ENCODE measurements at places on chromosomes 3 and 15.

- no peak for DNase-seq
These were observed 1.1 kb upstream of the CFAP100 start for GRCh38 chr3:126393563-126393962.

DNA sequence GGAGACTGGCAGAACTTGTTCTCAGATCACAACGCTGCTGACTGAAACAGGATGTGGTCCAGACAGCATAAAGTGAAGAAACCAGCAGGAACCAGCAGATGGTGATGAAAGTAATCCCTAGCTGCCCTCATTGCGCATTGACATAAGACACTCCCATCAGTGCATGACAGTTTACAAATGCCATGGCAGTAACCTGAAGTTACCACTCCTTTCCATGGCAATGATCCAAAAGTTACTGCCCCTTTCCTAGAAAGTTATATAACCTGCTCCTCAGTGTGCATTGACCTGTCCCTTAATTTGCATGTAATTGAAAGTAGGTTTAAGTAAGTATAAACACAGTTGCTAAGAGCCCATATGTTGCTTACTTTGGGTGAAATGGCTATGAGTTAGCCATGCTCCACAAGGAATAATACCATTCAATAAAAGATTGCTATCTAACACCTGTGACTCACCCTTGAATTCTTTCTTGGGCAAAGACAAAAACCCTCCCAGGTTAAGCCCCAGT, 149.1 kb upstream of the CD96 start:
- no peak for DNase-seq

DNA sequence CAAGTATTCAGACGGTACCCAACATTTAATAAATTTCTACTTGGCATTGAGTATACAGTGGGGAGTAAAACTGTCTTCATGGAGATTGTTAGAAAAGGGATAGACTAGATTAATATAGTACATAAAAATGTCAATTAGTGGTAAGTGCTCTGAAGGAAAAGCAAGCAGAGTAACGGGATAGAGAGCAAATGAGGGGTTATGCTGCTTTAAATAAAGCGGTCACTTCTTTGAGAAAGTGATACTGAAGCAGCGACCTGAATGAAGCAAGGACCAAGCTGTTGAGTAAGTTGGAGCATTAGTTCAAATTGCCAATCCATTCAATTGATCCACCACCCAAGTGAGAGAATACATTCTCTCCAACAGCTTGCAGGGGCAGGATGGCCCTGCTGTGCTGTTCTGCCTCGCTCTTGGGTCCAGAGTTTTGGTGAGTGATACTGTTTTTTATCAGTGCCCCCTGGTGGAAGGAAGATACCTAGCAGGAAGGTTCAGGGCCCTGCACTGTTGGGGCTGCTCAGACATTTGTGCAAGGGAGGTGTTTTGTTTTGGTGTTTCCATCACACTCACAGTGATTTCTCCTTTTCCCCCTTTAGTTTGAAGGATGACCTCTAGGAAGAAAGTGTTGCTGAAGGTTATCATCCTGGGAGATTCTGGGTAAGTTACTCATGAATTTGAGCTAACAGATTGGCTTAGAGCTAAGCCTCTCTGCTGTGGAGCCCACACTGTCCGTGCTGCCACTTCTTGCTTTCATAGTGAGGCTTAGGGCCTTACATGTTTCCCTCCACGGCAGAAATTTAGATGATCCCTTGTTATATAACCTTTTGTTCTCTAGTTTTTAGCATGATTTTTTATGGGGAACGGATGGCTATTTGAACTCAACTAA, 69.0 kb downstream of the RAB7A start:
- peak; percentile 38 for DNase-seq

DNA sequence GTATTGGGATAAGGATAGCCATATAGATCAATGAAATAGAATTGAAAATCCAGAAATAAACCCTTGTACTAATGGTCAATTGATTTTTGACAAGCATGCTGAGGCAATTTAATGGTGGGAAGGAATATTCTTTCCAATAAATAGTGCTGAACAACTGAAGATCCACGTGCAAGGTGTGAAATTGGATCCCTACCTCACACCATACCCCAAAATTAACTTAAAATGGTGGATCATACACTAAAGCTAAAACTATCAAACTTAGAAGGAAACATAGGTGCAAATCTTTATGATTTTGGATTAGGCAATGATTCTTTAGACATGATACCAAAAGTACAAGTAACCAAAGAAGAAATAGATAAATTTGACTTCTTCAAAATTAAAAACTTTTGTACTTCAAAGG, 22.1 kb upstream of the SYNM start:
- DNase-seq, result no peak

DNA sequence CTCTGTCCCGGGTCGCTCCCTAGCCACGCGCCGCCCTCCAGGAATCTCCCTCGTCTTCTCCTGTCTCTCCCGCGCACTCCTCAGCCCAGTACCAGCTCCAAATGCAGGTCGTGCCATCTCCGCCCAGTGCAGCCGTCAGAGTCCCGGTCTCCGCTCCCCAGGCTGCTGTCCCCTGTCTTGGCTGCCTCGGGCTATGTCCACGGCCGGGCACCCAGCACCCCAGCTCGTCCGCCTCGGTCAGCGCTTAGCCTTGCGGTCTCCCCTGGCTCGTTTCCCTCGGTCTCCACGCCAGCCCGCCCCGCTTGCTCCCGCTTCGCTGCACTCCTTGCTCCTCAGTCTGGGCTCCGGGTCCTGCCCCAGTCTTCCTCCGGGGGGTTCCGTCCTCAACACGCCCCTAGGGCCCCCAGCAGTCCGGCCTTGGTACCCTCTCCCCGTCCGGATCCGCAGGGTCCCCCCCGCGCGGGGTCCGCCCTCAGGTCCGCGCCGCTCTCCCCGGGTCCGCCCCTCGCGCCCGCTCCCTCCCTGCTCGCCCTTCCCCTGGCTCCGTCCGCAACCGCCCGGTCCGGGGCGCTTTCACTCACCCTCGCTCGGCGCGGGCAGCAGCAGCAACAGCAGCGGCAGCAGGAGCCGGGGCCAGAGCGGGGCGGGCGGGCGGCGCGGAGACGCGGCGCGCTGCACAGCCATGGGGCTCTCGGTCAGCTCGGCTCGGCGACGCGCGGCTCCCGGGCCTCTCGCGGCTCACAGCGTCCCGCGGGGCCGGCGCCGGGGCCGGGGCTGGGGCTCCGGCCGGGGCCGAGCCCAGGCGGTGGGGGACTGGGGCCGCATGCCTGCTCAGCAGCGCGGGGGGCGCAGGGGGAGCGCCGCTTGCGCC, 462 bp downstream of the IGDCC3 start:
- no peak for DNase-seq

GRCh38 chr3:45870099-45870498, 16.2 kb upstream of the CCR9 start:
- no peak for DNase-seq

DNA sequence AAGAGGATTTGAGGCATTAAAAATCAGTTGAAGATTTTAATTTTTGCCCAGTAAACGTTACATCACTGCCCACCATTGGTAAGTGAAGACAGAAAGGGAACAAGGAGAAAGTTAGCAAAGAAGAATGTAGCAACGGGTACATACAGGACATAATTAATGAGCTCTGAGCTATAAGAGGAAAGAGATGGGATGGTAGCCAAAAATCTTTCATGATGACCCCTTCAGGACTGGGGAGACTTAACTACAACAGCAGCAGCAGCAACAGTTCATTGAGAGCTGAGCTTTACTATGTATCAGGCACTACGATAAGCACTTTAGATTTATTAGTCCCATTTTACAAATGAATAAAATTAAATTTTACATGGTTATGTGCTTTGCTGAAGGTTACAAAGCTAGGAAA, 18.4 kb downstream of the EMC4 start:
- no peak for DNase-seq

DNA sequence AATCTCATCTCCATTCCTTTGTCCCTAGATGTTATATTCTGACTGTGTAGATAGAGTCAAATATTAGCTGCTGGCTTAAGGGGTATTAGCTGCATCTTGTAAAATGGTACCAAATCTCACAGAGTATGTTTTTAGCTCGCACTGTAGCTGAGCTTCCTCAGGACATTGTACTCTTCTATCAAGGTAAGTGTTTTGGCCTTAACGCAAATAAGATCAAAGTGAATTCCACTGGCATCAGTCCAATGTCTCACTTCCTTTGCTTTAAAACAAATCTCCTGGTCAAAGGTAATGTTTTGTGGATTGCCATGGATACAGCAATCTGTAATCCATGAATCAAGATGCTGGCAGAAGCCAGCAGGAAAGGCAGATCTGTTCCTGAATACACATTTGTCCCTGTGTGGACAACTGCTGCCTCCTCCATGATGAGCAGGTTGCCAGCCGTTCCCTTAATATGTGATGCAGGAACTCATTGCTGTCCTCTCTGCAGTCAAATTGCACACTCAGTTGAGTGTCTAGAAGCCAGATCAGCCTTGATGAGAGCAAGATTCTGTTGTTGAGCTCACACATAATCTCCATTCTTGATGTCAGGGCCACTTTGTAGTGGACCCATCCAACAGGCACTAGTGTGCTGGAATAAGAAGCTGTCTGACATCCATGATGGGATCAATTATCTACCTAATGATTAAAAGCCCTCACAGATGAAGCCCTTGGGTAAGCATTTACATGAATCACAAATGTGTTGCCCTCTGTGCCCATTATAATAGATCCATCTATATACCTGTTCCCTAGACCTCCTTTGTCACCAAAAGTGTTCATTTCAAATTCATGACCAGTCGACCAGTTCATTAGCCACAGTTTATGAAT, 96.6 kb upstream of the AGTR1 start:
- DNase-seq, result peak; percentile 45

GRCh38 chr15:56533731-56534403, 68.9 kb upstream of the MNS1 start:
- no peak for DNase-seq

GRCh38 chr3:189070965-189071364, 100.8 kb upstream of the TPRG1 start:
- DNase-seq, result no peak

DNA sequence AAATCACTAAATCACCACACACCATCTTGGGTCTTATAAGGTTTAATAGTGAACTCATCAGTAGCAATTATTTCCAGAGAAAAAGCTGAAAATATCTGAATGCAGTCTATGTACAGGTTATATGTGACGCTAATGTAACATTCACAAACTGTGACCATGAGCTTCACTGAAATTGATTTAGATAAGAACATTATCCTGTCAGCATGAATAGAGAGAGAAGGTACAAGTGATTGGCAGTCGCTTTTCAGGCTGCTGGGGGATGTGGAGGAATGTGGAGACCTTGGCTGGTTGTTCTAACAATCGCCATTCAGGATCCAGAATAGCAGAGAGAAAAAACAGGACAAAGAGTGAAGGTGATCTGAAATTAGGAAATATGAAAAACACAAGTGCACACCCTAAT, 98.1 kb downstream of the CADPS start:
- no peak for DNase-seq

- no peak for DNase-seq
These were observed 5.0 kb downstream of the SUCNR1 start for GRCh38 chr3:151878465-151878864.

DNA sequence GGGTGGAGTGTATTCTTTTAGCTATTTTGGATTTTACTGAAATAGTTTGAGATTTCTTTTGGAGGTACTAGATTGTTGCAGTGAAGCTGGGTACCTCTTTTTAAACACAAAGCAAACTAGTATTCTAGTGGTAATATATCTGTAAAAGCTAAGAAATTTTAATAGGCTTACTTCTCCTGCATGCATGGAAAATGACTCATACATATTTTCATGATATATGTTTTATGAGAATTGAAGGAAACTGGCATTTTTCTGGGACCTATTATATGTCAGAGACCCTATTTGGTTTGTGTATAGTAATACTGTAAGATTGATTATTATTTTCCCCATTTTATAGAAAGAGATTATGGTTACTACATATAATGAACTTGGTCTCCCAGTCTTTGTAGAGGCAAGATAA, 851.0 kb downstream of the DIPK2A start:
- no peak for DNase-seq

DNA sequence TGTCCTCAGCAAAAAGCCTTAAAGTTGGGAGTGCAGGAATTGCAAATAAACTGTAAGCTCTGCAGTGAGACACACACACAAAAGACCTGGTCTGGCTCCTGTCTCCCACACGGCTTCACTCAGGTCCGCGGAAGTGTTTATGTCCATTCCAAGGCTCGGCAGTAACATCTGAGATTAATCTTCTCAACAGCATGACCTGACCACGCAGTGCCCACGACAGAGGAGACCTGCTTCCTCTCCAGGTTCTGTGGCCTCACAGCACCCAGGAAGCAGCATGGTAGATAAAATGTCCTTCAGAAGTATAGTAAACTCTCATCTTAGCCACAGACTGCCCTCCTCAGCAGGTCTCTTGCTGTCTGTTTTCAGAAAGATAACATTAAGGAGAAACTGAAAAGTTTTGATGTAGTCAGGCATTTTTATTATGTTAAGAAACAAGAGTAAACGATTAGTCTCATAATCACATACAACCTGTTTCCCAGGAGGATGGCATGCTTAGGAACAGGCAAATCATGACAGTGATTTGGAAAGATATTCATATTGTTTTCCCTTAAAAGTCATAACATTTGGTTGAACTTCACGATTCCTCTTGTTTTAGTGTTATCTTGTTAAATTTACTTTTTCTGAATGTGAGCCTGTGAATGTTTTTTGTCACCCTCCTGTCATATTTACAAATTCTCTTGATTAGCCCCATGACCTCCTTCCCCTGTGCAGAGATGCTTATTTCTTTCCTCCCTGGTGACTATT, 34.6 kb downstream of the CD200R1L start:
- DNase-seq, result no peak

DNA sequence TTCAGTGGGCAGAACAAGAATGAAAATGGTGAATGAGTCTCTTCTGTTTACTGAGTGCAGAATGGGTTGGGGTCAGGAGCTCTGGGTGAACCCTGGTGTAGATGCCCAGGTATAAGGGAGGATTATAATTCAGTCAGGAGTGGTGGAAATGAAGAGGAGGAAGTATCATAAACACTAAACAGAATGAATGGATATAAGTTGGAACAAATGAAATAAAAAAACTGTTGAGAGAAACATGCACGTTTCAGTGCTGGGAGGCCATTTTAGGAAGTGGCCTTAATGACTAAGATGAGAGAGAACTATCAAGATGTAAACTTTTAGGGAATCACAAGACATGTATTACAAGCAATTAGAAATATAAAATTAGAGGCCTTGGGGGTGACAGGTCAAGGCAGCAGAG, 32.8 kb upstream of the LEKR1 start:
- DNase-seq, result no peak

- no peak for DNase-seq
These were observed 34.0 kb downstream of the PLEKHO2 start for GRCh38 chr15:64875641-64876223.

GRCh38 chr15:40386480-40386879, 4.0 kb downstream of the KNSTRN start:
- no peak for DNase-seq

DNA sequence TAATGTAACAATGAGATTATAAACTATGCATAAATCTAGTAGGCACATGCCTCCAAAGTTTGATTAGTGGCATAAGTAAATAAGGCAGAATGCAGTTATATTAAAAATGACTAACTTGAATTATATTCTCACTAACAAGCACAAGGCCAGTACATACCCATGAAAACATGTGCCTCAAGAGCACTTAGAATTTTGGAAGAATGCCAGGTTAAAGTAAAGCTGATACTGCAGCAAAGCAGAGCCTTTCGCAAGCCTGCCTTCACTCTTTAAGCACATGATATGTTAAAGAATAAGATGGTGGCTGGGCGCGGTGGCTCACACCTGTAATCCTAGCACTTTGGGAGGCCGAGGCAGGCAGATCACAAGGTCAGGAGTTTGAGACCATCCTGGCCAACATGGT, 49.0 kb downstream of the KBTBD12 start:
- DNase-seq, result no peak

All from kidney glomerular epithelial cell (primary cell).